M059J (cell line): ENCODE measurements at places on chromosomes 2 and 18.
A peak's percentile ranks its signal among the peaks of the same experiment; 100 is the strongest.

- peak; percentile 83 for DNase-seq
These were observed 348.7 kb upstream of the GALNT5 start for GRCh38 chr2:156908825-156909224.

DNA sequence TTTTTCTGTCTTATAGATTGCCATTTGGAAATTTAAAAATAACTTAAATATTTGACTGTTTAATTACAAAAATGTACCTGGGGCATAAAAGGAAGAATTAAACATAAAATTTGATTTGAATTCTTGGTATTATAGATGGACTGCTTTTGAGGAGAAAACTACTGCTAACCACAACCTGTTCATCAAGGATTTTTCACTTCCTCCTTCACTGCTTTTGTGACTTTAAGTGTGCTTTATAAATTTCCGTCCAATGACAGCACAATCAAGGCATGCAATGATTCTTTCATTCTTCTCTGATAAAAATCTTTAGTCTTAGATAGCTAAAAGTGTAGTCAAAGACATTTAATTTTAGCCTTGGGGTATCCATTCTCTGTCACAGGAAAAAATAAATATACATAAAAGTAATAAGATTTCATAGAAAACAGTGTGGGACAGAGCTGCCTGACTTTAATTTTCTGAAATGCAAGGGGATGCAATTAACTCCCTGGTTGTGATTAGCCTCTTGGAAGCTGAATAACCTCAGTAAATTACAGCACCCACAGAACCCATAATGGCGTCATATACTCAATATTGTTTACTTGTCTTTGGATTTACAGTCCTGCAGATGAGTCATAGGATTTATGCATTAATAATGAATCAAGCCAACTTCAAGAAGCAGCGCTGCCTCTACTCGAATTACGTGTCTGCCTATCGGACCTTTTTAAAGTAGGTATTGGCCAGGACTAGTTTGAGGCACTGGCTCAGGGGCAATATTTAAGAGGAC is 587.9 kb downstream of the NRXN1 start:
- peak; percentile 5 for DNase-seq

GRCh38 chr2:20104900-20105545 is 53.6 kb upstream of the LAPTM4A start:
- DNase-seq: no peak

- no peak for DNase-seq
These were observed 76.4 kb upstream of the TSPYL6 start for GRCh38 chr2:54332386-54332785.

DNA sequence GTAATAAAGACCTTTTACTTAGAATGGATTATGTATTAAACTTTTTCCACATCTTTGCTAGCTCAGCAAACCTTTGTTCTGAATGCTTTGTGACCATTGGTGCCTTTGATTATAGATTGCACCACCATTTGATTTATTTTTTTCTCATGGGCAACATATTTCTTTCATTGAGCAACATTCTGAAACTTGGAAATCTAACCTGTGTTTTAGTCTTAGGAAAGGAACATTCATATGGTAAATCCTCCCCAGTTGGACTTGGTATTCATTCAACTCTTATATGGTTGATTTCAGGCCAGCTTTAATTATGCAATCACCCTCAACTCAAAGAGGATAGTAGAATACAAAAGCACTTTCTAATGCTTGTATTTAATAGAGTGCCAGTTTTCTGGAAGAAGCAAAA is 1077.9 kb upstream of the ZEB2 start:
- DNase-seq: no peak

GRCh38 chr2:31249009-31249690 is 15.2 kb downstream of the EHD3 start:
- no peak for DNase-seq

DNA sequence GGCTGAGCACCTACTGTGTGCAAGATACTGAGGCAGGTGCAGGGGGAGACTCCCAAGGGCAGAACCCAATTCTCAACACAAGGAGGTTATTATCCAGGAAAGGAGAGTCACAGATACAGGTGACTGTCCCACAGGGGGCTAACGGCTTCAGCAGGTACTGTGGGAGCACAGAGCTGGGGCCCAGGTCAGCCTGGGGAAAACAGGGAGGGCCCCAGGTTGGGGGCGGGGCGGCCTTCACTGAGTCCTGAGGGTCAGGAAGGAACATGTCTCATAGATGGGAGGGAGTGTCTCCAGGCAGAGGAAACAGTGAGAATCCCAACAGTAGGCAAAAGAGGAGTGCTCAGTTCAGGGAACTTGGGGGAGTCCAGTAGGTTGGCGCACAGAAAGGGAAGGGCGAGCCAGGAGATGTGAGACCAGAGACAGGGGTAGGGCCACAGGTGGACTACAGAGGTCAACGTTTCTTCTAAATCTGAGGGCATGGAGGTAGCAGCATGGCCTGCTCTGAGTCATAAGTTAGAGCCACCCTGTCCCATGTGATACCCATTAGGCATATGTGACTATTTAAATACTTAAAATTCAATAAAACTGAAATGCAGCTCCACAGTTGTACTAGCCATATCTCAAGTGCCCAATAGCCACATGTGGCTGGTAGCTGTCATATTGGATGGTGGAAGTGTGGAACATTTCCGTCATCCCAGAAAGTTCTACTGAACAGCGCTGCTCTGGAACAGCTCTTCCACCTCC is 157.2 kb downstream of the TTC32 start:
- no peak for DNase-seq

- DNase-seq: peak; percentile 51
These were observed 655 bp downstream of the RND3 start for GRCh38 chr2:150486539-150487484.

- DNase-seq: no peak
These were observed 12.0 kb downstream of the RUFY4 start for GRCh38 chr2:218081063-218081462.

DNA sequence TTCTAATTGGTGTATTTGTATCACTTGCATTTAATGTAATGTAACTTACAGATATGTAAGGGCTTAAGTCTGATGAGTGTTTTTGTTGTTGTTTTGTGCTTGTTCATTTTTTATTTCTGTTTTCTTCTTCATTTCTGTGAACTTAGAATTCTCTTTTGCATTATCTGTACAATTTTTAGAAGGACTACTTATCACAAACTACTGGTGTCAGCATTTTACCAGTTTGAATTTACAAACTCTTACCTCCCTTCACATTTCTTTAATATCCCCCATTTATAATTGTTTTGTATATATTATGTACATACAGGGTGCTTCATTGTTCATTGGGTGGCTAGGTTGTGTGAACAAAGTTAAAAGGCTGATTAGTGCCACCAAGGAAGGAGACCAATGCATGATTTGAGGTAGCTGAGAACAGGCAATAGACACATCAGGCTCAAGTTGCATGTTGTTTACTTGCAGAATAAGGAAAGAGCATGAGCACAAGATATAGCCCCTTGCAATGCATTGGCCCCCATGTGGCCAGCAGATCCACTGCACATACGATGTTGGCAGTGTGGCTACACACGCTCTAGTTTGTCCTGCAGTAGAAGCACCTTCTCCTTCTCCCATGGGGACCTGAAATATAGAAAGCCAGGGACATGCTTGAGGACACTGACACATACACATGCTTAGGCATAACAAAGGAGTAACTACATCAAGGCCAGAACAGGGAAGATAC is 198.2 kb downstream of the CD8B2 start:
- no peak for DNase-seq

GRCh38 chr2:43950383-43951008 is 45.3 kb downstream of the LRPPRC start:
- DNase-seq: peak; percentile 43

- DNase-seq: no peak
These were observed 40.2 kb upstream of the ZNF638 start for GRCh38 chr2:71291398-71291797.

DNA sequence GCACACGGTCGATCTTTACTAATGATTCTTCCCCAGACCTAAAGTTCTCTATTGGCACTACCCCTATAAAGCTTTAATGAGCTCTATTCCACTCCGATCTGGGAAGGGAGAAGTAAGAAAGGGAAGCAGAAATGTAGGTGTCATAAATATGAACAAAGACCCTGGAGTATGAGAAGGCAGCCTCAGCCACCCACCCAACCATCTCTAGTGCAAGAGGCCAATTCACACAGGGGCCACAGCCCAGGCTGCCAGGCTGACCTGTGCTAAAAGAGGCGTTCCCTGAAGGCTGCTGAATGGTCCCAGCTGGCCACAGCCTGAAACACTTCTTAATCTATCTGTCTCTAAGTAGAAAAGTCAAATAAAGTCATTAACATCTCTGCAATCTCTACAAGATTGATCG is 60.1 kb upstream of the ACTR3 start:
- DNase-seq: no peak

DNA sequence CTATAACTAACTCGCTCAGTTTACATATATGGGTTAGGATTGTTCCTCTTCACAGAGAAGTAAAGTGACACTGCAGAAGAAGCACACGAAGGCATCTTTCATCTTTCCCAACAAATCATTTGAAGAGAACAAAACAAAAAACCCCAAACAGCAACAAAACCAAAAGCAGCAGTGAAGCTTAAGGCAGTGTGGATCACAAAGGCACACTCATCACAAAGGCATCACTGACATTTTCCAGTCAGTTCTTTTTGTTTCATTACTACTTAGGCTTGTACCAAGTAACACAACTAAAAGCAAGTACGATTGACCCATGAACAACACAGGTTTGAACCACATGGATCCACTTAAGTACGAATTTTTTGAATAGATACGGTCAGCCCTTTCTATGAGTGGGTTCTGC is 75.7 kb downstream of the RNF152 start:
- no peak for DNase-seq

DNA sequence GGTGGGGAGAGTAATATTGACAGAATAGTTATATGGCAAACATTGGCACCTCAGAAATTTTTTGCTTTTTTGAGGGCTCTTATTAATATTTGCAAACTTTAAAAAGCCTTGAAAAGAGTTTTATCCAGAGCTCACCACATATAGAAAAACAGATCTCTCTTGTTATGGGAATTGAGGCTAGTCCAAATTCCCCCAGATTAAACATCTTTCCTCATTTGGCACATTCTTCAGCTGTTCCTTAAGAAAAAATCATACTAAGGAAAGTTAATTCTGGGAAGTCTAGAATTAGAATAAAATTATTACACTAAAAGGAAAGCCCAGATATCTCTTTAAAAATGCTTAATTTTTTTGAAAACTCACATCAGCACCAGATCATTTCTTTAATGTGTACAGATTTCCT is 5.6 kb downstream of the TFPI start:
- DNase-seq: no peak

DNA sequence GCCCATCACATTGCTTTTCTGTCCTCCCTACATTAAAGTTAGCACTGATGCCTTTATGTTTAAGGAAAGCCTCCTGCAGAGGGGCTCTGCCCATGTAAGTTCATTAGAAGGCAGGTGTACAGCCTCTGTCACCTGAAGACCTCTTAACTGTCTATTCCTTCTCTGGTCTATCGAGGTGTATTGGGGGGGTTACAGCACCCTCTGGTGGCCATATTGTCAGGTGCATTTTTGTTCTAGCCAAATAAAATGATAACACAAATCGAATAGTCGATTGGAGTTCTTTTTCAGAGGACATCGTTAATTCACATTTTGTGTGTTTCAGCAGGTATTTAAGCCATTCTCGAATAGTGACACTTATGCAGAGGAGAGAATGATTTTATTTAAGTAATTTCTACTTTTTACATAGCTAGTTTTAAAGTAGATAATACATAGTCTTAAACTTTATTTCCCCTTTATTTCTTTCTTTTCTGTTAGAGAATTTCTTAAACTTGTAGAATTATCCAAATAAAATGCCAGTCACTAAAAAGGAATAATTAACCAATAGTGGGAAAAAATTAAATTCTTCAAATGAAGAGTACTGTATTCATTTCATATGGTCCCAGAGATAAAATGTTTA is 136.8 kb downstream of the NEDD4L start:
- DNase-seq: peak; percentile 58

- no peak for DNase-seq
These were observed 488.0 kb downstream of the EIPR1 start for GRCh38 chr2:2889646-2890045.

- DNase-seq: peak; percentile 70
These were observed 97.4 kb upstream of the STK17B start for GRCh38 chr2:196268538-196269338.

DNA sequence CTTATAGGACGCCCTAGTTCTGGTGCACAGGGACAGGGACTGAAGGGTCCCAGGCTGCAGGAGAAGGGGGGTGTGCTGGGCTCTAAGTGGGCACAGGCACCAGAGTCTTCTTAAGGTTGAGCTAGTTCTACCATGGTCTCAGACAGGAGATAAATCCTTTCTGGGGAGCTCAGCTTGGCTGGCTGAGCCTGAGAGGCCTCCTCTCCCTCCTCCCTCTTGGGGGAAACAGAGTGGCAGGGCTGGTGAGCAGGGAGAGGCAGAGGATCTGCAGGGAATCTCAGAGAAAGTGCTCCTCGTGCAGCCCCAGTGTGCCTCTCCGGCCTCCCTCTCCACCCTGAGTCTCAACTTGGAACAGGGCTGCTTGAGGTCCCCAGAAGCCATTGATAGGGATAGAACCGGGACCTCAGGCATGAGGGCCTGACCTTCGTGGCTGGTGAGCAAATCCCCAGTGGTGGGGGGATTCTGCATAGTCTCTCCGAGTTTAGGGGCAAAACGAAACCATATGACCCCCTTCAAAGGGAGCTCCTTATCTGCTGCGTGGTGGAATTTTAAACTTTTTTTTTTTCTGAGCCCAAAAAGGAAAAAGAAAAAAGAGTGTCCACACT is 2.0 kb downstream of the GDF7 start:
- DNase-seq: no peak

- peak; percentile 80 for DNase-seq
These were observed 64.6 kb downstream of the SPTBN1 start for GRCh38 chr2:54520687-54521086.
